ENCODE measurements at places on chromosomes 7 and 10. TPM values are rescaled to one million over a fixed set of nuclear protein-coding genes. Genes with fewer than 3 reads are reported as not detected.

Gene CPA5
- not detected for total RNA-seq

Gene EIF5AL1
- total RNA-seq = 0.37 TPM

GRCh38 chr10:61487506-61487905 is 34.3 kb upstream of the TMEM26 start:
- no peak for DNase-seq

Gene COL13A1
- 0.48 TPM for total RNA-seq

Gene CCDC136
- total RNA-seq = 23.1 TPM

GRCh38 chr10:70838270-70838805 is 22.6 kb downstream of the SGPL1 start:
- DNase-seq = no peak

Gene HOXA11
- total RNA-seq = 0.51 TPM

GRCh38 chr7:155692317-155692716 is 47.9 kb downstream of the RBM33 start:
- DNase-seq = no peak

- no peak for DNase-seq
These were observed 3.0 kb upstream of the WASL start for GRCh38 chr7:123751821-123752220.

DNA sequence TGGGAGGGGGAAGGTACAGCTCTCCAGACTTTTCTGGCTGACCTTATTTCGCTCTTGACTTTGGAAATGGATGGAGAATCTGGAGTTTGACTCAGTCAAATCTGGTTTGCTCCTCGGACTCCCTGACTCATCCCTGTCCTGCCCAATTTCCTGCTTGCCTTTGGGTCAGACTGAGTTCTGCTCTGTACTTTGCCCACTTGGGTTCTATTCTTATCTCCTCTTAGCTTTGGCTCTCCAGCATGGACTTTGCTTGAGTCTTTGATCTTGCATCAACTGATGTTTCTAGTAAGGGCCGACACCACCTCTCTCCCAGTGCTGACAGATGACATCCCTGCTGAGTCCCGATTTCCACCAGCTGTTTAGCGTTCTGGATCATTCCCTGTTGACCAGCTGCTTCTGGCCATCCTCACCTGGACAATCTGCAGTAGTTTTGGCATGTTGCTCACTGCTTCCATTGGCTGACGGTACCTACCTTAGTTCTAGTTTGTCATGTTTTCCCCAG is 335.3 kb downstream of the SUGCT start:
- DNase-seq = no peak

DNA sequence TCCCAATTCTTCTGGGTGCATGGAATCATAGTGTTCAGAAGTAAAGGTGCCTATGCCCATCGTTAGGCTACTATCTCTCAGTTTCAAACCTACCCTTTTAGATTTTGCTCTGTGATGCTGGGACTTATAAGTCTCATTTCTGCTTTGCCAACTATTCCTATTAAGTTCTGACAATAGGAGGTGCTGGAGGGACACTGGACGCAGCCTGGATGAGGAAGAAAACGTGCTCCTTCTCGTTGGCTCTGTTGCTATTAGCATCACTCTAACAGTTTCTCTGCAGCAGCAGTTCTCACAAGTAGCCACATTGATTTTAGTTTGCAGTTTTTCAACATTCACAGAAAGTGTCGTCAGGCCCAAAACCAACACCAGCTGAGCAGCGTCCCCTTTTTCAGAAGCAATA is 72.4 kb downstream of the ABCC2 start:
- no peak for DNase-seq

GRCh38 chr10:133366130-133366478 is 7.0 kb downstream of the ECHS1 start:
- no peak for DNase-seq

GRCh38 chr7:99789441-99790070 is 5.6 kb upstream of the CYP3A4 start:
- no peak for DNase-seq

GRCh38 chr10:3709456-3710060 is 75.5 kb downstream of the KLF6 start:
- DNase-seq = no peak

Gene AGK
- total RNA-seq = 21.2 TPM

Gene DLD
- 60.4 TPM for total RNA-seq

Gene SCART1
- total RNA-seq = 3.4 TPM

- peak; percentile 88 for DNase-seq
These were observed 51.4 kb upstream of the PFKFB3 start for GRCh38 chr10:6151087-6151977.

GRCh38 chr10:94192974-94193373 is 169.8 kb downstream of the NOC3L start:
- DNase-seq = no peak

- DNase-seq = no peak
These were observed 145.0 kb downstream of the LRRC4 start for GRCh38 chr7:127886248-127886647.

DNA sequence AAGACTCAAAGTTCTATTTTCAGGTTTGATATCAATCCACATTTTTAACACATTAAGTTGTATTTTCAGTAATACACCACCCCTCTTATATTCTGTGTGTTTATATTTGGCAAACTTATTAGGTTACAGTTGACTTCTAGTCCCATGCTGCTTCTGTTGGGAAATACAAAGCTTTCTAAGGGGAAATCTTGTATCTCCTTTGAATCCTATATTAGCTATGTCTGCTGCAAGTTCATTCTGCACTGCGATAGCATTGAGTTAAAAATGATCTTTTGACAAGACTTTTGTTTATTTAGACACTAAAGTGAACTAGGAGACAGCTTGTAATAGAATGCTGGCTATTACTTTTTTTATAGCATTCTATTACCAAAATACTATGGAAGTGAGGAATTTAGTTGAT is 625.1 kb upstream of the ANKRD30A start:
- DNase-seq = no peak

Gene PNLIPRP3
- not detected for total RNA-seq

DNA sequence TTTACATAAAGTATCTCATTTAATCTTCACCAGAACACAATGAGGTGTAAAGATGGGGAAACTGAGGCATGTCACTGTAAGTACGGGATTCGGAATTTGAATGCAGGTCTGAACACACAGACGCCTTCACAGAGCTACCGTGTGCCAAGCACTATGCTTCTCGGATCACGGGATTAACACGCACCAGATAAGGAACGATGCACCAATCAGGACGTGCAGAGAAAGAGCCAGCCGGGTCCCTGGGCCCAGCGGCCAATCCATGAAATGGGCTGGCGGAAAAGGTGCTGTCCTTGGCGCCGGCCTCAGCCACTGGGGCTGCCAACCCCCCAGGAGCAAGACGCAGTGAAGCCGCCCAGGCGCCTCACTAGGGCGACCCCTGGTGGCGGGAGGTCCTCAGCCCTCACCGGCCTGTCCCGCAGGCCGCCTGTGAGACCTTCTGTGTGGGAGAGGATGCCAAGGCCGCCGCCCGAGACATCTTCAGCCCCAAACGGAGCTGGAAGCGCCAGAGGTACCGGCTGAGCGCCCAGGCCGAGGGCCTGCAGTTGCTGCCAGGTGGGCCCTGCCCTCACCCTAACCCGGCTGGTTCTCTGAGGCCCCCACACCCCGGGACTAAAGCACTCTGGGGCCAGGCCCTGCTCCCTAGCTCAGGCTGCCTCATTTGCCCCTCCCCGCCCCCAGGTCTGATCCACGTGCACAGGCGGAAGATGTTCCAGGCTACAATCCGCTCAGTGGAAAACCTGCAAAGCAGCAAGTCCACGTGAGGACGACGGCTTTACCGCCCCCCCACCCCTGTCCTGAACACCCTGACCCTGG is 15.6 kb downstream of the ATG9B start:
- peak; percentile 94 for DNase-seq

GRCh38 chr10:1559311-1559710 is 178.0 kb downstream of the ADARB2 start:
- peak; percentile 54 for DNase-seq

Gene UCMA
- total RNA-seq = not detected

DNA sequence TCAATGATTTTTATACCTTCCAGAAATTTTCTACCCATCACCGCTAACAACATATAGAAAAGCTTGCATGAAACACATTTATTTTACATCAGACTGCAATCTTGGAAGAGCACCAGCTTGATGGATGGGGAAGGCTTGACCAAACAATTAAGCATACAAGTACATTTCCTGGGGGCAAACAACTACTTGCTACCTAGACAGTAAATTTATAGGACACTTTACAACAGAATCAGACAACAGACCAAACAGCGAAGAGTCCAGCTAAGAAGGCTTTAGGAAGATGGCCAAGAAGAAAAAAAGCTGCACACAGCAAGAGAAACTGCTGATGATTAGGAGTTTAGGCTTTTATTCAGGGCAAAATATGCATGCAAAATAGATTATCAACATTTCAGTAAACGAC is 8.0 kb downstream of the AASS start:
- DNase-seq = no peak

Data from posterior vena cava (tissue), 2 donors.